Hematopoietic multipotent progenitor cell treated with erythropoietin and hydrocortisone succinate and interleukin-3 and kit ligand, for 15 days (in vitro differentiated cells): ENCODE measurements at places on chromosomes 2 and 18.

GRCh38 chr18:44896846-44897245 lies 216.2 kb downstream of the SETBP1 start:
- no peak for DNase-seq

GRCh38 chr2:139836769-139837168 lies 1056.6 kb upstream of the NXPH2 start:
- DNase-seq = no peak

- DNase-seq = no peak
These were observed 618.8 kb upstream of the NRXN1 start for GRCh38 chr2:51650769-51651168.

GRCh38 chr2:225165052-225165451 lies 122.8 kb upstream of the DOCK10 start:
- DNase-seq = no peak

DNA sequence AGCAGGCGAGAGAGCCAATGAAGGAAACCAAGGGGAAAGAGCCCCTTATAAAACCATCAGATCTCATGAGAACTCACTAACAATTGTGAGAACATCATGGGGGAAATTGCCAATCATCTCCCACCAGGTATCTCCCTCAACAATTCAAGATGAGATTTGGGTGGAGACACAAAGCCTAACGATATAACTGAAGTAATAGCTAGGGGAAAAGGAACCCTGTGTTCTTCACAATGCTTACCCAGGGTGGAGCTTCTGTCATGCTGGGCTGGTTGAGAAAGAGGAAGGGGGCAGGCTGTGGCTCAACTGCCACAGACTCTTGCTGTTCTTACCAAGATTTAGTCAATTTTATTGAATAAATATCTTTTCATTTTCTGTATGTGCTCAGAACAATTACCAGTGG lies 392.1 kb upstream of the HS6ST1 start:
- no peak for DNase-seq

DNA sequence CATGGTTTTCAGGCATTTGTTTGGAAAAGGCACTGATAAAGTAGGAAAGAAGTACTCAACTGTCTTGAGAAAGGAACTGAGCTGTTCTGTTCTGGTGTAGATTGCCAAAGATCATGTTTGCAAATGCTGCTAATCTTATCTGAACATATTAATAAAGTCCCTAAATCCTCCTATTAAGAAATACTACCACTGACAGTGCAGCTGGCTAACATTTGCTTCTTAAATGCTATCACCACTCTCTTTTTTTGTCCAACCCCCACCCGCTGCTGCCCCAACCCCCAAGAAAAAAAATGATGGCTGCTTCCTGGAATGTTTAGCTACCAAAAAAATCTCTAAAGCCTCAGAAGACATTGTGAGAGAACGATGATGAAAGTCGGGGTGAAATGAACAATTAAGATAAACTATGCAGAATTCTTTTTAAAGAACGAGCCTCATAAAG lies 130.7 kb downstream of the CCBE1 start:
- DNase-seq = no peak
